AG20443 (cell line): ENCODE measurements at places on chromosomes 6 and 20.
A peak's percentile ranks its signal among the peaks of the same experiment; 100 is the strongest.

GRCh38 chr6:87494761-87495422, 22.1 kb downstream of the SLC35A1 start:
- DNase-seq: no peak

- DNase-seq: no peak
Measured at GRCh38 chr6:32188381-32189068, 1.5 kb downstream of the PBX2 start.

DNA sequence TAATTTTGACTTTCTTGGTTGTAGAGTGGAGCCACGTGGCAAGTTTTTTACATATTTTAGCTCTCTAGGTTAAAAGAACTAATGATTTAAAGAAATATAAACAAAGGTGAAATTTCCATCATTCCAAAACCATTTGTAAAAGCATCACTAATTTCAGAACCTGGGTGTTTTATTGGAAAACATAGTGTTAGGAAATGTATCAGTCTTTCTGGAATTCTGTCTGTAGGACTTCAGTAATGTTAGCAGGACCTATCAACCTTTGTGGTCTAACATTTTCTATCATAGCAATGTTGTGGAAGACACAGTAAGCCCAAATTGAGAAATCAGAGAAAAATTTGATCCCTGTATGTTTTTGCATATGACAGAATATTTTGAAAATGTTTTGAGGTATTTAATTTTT, 28.3 kb downstream of the L3MBTL3 start:
- DNase-seq: no peak

DNA sequence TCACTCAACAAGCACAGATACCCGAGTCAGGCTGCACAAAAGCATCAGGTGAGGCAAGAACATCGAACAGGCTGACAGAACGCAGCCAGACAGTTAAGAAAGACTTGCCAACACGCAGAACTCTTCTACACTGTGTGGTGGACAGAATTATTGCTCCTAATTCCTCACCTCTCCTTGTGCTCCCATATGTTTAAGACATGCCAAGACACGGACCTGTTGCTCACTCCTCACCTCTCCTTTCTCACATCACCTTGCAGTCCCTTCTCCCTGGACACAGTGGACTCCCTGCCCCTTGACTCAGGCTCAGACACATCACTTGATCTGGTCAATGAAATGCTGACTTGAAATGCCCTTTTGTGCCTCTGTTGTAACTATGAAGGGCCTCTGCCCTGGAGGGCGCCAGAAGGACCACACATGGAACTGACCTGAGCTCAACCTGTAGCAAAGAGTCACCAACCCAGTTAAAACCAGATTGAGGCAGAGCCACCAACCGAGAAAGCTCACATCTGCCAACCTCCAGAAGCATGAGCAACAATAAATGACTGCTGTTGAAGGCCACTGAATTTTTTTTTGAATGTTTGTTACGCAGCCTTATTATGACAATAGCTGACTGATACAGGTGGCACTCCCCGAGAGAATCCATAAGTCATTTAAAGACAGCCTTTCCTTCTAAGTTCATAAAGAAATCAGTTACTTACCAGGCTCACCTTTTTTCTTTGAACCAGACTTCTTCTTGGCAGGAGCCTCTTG, 24.0 kb downstream of the RRBP1 start:
- no peak for DNase-seq

DNA sequence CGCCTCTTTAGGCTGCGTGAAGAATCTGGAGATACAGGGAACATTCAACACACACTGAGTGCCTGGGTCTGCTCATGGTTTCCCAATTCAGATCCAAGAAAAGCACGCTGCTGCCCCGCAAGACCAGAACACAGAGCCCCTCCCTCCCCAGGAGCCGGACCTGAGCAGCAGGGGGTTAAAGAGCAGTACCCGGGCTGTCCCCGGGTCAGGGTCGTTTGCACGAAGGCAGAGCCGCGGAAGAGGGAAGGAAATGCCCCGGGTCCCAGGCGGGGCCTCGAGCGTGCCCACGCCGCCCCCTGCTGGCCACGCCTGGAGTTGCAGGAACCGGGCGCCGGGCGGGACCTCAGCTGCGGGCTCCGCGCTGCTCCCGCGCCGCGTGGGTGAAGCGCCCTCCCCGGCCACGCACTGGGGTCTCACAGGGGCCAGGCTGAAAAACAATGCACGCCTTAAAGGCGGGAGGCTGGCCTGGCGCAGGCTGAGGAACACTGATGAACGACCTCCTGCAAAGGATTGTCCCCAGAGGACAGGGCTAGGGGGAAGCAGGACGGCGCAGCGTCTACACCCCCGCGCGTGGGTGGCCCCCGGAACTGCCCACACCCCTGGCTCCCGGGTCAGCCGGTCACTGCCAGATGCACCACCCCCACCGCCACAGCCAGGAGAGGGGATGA, 48.9 kb downstream of the ANKRD60 start:
- DNase-seq: peak; percentile 89

DNA sequence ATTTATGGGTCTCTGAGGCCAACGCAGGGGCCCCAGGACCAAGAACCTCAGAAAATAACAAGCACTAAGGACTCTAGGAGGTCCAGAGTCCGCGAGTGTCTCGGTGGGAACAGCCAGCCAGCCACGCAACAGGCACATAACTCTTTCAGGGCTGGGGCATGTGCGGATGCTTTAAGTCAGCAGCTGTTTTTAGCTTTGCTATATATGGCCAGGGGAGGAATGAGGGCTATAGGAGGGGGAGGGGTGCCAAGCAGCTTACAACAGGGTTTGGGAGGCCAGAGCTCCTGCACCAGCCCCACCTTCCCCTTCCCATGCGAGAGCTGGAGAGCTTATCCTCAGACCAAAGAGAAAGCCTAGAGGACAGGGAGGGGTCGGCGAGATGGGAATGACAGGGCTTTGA, 6.2 kb downstream of the JPH2 start:
- DNase-seq: peak; percentile 35

DNA sequence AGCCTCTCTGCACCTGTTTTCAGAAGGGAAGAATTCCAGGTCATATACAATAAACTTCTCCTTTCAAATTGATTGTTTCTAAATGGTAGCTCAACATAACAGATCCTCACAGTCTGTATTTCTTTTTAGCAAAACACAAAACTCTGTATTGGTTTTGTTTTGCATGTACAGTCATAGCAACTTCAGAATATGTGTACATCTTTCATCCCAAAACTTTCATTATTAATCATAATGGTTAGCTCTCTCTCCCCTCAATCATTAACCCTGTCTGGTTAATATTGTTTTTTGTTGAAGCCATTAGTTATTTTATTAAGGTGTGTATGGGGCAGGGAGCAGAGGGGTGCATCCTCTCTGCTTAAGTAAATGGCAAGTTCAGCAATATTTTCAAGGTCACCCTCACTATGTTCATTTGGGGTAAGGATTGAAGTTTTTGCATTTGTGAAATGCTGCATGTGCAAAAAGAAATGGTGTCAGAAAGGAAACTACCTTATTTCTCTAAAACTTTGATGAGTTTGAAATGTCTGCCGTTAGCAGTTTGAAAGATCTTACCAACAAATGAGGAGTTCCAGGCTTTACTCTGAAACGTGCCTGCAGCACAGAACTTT, 136.8 kb upstream of the BTBD3 start:
- no peak for DNase-seq

GRCh38 chr20:37313546-37314091, 24.2 kb downstream of the MANBAL start:
- DNase-seq: no peak

GRCh38 chr20:46063151-46063550, 26.6 kb downstream of the NCOA5 start:
- no peak for DNase-seq

- DNase-seq: no peak
Measured at GRCh38 chr20:62550087-62550632, 74.4 kb upstream of the GATA5 start.

- DNase-seq: no peak
Measured at GRCh38 chr6:17423026-17423425, 29.6 kb downstream of the CAP2 start.

- DNase-seq: peak; percentile 88
Measured at GRCh38 chr20:63653041-63653973, at the start of gene STMN3. STMN3 (minus strand) TSS chr20:63653424; CDS start chr20:63653345, 79 bp downstream.

- no peak for DNase-seq
Measured at GRCh38 chr6:110882274-110882619, 7.7 kb downstream of the AMD1 start.

DNA sequence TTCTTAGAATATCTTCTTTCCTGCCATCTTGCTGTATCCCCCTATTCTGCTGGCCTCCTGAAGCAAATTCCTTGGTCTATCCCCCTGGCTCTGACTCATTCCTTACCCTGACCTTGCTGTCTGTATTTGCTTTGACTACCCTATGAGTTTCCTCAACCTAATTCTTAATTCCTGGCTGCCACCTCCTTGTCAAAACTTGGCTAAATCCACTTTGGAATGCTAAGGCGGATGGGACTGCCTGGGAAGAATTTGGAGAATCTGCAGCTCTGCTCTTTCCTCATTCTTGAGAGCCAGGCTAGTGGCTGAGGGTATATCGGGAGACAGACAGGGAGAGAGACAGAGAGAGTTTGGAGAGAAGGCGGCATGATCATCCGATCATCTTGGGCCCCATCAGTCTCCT, 24.4 kb downstream of the CAP2 start:
- peak; percentile 88 for DNase-seq

DNA sequence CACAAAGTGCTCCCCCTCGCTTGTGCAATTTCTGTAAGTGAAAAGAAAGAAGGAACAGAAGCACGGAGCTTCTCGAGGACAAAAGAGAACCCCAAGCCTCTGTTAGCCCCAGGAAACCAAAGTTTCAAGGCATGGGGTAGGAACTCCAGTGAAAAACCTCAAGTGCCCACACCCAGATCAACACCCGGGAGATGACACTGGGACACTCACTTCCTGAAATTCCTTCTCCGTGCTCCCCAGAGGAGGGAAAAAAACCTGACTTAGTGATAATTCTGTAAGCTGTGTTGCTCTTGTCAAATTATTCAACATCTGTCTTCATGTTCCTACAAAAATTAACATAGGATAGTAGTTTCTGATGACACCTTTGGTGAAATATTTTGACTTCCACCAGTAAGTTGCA, 4.6 kb downstream of the MDGA1 start:
- DNase-seq: no peak

DNA sequence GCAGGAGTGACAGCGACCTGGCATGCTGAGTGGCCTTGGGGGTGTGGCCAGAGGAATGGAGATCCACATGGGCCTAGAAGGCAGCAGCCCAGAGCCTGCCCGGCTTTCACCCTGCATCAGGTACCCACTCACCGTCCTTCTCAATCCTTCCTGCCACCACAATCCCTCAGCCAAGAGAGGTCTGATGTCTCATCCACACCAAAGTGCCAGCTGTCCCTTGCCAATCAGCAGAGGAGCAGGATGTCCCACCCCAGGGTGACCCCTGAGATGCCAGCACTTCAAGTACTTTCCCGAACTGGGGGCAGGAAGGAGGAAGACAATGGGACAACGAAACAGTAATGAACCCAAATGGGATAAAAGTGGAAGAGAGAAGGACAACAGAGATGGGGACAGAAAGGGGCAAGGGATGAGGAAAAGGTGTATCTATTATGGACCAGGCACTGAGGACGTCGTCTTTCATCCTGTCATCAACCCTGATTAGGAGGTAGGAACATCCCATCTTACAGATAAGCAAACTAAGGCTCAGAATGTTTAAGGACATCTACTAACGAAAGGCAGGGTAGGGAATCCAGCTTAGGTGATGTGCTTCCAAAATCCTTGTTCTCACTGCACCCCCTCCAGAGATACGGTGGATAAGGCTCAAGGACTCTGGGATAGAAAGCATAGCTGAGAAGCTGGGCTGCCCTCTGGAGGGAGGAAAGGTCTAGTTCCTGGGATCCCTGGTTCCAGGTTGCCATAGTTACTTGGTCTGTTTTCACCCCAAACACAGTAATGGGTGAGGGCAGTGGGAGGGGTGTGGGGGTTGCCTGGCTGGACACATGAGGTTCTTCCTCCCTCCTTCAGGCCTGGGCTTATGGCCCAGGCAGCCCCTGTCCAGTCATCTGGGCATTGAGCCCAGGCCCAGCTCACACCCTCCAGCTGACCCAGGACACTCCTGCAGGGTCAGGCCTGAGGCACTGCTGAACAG, 4.5 kb upstream of the TNXB start:
- peak; percentile 93 for DNase-seq

DNA sequence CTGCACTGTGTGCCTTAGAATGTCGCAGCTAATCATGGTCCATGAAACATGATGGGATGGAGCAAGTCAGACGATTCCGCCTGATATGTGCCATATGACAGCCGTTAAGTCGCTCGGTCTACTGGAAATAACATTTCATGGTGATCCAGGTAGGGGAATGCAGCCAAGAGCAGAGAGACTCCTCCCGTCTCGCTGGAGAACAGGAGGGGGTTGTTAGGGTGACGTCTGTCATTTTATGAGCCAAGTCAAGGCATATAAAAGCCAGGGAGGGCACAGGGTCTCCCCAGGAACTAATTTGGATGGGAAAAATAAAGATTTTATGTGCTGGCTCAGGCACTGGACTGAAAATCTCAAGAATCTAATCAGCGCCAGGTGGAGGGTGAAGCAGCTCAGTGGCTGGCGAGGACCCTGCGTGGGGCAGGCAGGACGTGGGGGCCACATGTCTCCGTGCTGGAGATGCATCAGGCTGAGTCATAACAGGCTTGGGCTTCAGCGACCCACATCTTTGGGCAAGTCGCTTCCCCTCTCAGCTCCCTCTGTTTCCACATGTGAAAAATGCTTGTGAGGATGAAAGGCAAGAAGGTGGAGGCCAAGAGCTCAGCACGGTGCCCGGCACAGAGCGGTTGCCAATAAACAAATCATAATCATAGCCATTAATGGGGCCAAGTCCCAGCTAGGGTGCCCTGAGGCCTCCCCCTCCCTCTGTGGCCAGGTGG, 234.6 kb downstream of the ANKRD60 start:
- no peak for DNase-seq

DNA sequence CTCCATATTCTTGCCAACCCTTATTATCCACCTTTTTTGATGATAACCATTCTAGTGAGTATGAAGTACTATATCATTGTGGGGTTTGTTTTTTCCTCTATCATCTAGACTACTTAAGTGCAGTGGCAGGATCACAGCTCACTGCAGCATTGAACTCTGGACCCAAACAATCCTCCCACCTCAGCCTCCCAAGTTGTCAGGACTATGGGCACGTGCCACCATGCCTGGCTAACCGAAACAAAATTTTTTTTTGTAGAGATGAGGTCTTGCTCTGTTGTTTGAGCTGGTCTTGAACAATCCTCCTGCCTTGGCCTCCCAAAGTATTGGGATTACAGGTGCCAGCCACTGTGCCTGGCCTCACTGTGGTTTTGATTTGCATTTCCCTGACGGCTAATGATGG, 67.5 kb downstream of the TRPC4AP start:
- DNase-seq: no peak

DNA sequence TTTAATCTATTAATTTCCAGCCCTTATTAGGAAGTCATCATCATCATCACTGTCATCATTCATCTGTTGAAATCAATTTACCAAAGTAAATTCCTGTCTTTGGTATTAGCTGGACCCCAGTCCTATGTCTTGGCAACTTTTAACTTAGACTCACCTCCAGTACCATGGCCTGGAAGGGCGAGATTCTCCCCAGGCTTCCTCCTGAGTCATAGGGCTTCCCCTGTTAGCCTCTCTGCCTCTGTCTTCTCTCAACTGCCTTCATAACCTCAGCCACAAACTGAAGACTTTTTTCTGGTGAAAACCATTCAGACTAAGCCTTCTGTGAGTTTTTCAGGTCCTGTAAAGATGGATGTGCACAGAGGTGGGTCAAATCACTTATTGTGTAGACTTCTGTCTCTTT, 95.0 kb downstream of the NKAIN2 start:
- no peak for DNase-seq
